ENCODE measurements at places on chromosomes 16 and 17.
A peak's percentile ranks its signal among the peaks of the same experiment; 100 is the strongest.

GRCh38 chr17:42798383-42799380, at the start of the genes CNTD1 and COA3:
TSS of gene CNTD1 (plus strand) at chr17:42798861. CDS start at chr17:42799068, 207 bp downstream.
TSS of gene COA3 (minus strand) at chr17:42798704. CDS start at chr17:42798681, 23 bp downstream.
- peak; percentile 89 for DNase-seq

DNA sequence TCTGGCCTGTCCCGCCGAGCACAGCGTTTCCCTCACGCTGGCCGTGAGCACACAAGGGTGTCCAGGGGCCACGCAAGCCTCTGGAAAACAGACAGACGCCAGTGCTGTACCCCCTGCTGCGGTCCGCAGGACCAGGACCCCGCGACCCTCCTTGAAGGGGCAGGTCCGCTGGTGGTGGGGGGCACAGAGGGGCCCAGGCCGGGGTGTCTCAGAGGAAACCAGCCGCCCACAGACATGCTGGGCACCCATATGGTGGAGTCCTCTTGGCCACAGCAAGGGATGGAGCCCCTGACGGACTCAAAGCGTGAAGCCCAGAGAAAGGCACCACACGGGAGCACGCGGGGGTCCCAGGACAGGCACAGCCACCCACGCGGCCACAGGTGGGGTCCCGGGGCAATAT, 34.4 kb downstream of the METRNL start:
- DNase-seq: no peak

DNA sequence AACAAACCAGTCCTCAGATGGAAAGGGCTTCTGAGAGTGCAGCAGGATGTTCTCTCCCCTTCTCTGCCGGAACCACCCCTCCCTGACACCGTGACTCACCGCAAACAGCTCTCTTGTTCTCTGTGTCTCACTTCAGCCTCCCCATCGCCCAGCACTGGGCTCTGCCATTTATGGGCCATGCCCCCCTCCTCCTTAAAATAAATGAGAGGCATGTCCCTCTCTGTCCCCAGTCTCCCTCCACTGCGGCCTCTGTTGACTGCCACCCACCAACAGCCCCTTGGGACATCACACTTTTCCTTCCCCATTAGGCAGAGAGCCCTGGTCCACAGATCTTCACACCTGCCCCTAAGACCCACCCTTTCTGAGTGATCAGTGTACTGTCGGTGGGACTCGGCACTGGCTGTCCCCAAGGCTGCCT, 6.3 kb downstream of the CCDC102A start:
- DNase-seq: peak; percentile 46

GRCh38 chr16:57115168-57115513, 22.8 kb downstream of the CPNE2 start:
- DNase-seq: no peak

DNA sequence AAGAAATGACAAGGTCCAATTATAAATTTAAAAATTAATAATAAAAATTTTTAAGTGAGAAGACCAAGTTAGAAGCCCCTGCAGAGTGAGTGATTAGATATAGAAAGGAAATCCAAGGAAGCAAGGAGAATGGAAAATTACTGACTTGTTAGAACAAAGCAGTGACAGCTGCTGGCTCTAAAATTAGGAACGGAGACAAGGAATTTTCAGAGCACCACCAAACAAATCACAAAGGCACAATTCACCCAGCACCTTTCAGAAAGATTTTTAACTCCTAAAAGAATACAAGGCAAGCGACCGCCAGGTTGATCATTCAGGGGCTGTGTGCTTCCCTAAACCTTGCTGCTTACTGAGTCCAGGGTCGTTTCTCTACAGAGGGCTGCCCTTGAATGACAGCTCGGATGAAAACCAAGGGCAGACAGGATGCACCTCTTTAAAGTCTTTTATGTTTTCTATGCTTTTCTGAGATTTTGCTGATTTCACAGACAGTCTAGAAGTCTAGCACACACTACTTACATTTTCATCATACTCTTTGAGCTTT, 45.4 kb upstream of the GINS3 start:
- DNase-seq: no peak

- DNase-seq: no peak
Observed at GRCh38 chr16:86349338-86349900, 160.9 kb upstream of the FOXF1 start.
